ENCODE measurements at places on chromosomes 6 and 20.
A peak's percentile ranks its signal among the peaks of the same experiment; 100 is the strongest.

DNA sequence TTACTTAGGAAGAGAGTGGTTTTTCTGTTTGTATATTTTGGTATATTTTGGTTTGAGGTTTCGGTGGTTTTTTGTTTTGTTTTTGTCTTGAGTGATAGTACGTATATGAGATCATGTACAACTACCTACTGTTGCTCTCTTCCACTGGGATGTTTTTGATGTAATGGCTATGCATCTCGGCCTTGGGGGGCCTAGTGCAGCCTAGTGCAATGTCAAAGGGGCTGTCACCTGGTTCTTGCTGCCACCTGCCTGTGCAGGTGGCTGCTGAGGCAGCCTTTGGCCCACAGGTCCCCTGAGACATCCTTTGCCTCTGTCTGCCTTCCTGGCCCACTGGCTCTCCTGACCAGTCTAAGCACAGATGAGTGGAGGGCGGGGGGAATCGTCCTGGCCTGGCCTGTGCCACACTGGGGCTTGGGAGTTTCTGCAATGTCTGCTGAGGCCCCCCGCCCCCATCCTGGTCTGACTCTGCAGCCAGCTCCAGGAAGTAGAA lies 546.6 kb downstream of the CD83 start:
- DNase-seq: no peak

GRCh38 chr6:157068691-157069324 lies 254.5 kb downstream of the TMEM242 start:
- no peak for DNase-seq

GRCh38 chr6:18317850-18318249 lies 53.5 kb upstream of the DEK start:
- no peak for DNase-seq

GRCh38 chr20:33811776-33812151 lies 616 bp downstream of the CHMP4B start:
- no peak for DNase-seq

GRCh38 chr6:145669627-145670034 lies 65.7 kb downstream of the EPM2A start:
- DNase-seq: no peak

DNA sequence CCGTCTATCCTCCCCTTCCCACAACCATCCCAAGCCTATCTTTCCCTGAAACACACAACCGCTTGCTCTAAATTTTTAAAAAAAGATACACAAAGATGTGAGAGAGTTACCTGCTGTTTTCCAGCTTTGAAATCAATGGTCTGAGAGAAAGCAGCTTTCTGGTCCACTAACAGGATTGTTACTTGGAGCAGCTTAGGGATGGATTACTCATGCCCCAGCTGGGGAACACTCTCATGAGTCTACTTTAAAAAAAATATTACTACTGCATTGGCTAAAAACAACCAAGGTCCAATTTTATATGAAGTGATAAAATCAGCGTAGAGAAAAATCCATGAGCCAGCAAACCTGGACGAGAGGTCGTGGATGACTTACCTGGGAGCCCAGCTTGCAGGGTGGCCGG lies 29.6 kb upstream of the FOXC1 start:
- no peak for DNase-seq

GRCh38 chr20:22758815-22759214 lies 174.4 kb upstream of the FOXA2 start:
- DNase-seq: no peak

DNA sequence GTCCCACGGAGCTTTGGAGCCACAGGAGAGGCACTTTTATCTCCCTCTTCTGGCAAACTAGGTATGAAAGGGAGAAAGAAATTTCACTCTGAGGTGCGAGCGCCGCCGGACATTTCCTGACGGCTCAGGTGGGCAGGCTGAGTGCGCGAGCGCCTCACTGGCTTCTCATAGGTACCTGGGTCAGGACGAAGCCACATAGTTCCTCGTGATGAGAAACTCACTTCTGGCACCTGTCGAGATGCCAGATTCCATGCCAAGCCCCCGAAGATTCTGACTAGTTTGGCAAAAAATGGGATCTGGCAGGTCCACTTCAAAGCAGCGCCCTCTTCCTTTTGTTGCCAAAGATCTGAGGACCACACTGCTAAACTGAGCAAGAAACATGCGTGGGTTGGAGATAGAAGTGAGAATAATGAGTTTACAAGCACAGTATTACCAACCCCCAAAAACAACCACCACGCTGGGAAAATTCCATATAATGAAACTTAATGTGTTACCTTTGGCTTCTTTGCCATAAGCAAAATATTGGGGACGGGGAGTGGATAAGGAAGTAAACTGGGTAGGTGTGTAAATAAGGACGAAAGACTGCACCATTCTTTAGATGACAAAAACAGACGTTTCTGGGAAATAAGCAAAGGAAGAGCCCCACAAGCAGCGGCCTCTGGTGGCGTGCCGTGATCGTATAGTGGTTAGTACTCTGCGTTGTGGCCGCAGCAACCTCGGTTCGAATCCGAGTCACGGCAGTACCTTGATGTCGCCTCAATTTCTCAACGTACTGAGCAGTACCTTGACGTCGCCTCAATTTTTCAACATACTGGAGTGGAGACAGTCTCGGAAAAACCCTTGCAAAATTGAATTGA lies 89.8 kb upstream of the PRSS16 start:
- DNase-seq: peak; percentile 76

DNA sequence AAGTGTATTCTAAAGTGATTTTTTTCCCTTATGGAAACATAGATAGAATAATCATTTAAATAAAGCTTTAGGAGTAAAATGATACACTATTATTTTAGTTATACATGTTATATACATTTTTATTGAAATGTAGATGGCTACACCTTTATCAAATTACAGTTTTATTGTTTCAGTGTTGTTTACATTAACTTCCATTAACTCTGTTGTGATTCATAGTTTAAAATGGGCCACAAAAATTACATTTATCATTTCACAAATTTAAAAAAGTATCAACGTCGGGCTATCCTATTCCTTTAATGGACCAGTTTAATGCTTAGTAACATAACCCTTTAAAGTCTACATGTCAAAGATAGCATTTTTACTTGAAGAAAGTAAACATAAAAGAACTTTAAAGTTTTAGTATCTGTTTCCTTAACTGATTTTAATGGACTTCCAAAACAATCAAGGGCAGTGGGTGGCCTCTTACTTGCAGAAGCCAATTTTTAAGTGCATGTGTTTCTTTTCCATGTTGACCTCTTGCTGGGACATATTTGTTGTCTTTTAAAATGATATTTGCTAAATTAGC lies 47.8 kb upstream of the FLRT3 start:
- DNase-seq: no peak

GRCh38 chr20:38726804-38727606 lies 2.7 kb downstream of the SLC32A1 start:
- DNase-seq: peak; percentile 40

GRCh38 chr6:48139818-48140614 lies 29.0 kb upstream of the PTCHD4 start:
- no peak for DNase-seq

DNA sequence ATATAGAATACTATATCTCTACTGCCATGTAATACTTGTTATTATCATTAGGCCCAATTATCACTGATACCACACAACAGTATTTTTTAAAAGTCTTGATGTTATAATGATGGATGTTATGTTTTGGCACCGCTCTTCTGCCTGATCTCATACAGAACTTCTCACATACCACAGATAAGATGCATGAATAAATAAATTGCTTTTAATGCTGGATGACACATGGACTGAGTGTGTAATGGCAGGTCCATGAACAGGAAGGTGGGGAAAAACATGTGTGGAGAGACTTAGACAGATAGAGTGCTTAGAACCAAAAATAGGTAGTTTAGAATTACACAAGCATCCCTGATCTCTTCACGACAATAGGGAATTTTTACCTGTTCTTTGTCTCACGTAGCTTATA lies 258.4 kb upstream of the MARCKS start:
- no peak for DNase-seq

- DNase-seq: no peak
Measured at GRCh38 chr6:152920016-152920415, 62.8 kb downstream of the FBXO5 start.

DNA sequence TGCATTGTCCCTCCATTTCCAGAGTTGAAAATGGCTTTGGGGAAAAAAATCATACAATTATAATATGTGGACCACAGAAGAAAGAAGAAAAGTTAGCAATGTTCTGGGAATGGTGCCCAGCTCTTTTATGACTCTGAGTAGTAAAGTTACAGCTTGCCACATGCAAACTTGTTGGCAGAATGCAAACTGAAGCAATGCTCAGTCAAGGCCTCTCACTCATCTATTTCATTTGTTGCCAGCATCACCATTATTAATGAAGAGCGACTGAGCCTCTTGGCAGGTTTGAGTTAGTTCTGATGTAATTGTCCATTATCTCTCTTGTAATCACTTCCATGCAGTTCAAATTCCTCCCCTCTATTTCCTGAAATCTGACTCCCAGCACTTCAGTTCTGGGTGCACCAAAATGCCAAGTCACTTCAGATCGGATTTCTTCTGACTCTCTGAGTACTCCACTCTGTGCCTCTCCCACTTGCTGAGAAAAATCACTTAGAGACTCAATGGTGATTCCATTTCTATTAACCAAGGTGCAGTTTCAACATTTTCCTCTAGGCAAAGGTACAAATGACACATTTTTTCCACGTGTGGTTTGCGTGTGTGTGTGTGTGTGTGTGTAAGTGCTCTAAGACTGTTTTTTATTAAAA lies 154.4 kb upstream of the STMND1 start:
- no peak for DNase-seq

DNA sequence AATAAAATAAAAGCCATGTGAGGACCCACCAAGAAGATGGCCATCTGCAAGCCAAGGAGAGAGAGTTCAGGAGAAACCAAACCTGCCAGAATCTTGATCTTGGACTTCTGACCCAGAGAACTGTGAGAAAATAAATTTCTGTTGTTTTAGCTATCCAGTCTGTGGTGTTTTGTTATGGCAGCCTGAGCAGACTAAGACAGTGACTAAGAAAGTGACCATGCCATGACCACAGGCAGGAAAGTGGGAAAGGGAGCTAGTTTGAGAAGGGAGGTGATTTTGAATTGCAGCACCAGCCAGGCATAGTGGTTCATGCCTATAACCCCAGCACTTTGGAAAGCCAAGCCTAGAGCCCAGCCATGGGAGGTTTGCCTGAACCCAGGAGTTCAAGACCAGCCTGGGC lies 21.9 kb upstream of the C6orf62 start:
- no peak for DNase-seq

DNA sequence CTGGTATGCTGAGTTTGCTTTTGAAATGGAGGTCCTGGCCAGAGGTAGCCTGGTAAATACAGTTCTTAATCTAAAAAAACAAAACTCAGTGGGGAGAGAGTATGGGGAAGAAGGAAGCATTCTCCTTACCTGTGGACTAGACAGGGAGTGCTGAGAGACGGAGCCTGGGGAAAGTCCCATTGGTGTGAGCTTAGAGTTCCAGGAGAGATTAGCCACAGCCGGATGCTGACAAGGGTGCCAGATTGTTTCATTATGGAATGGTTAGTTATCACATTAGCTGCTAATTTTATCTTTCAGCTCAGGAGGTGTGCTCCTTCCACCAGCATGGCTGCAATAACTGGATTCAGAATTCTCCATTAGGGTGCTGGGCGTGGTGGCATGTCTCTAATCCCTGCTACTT lies 75.9 kb downstream of the RREB1 start:
- DNase-seq: no peak

GRCh38 chr20:44187772-44188709 lies 1.1 kb upstream of the JPH2 start:
- DNase-seq: no peak

DNA sequence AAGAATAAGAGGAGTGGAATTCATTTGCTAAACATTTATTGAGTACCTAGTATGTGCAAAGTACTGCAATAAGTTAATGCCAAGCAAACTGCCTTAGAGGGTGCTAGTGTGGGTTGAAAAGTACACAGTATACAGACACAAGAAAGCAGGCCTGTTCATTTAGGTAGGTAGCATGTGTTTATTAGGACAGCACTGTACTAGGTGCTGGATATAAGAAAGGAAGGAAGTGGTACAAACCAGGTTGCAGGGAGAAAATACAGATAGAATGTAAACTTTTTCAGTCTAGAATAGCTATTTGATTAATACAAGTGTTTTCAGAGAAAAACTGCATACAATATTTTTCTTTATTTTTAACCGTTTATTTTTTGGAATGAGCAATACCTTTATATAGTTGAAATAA lies 68.1 kb downstream of the PHF20 start:
- DNase-seq: no peak

- no peak for DNase-seq
Measured at GRCh38 chr20:23178806-23179205, 92.7 kb upstream of the CD93 start.

DNA sequence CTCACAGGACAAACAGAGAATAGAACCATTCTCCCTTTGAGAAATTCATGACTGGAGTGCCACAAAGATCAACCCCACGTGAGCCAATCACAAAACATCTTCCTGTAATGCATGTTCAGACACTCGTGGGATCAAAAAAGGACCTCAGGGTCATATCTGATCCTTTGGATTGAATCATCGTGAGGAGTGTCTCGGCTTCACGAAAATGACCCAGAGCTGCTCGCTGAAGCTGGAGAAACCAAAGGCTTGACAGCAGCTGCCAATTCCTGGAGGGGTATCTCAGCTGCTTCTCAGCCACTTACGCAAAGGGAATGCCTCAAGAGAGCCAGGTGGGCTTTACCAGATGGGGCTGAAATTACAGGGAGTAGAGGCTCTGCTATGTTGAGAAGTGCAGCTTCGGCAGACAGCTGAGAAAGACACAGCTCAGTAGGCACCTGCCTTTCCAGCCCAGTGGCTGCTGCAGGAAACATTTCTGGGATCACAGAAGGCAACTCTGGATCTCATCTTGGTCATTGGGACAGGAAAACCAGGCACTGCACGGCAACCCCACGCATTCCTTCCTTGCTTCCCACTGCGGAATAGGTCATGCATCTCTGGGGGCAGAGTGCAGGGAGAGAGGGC lies 813.1 kb downstream of the KIF16B start:
- no peak for DNase-seq

DNA sequence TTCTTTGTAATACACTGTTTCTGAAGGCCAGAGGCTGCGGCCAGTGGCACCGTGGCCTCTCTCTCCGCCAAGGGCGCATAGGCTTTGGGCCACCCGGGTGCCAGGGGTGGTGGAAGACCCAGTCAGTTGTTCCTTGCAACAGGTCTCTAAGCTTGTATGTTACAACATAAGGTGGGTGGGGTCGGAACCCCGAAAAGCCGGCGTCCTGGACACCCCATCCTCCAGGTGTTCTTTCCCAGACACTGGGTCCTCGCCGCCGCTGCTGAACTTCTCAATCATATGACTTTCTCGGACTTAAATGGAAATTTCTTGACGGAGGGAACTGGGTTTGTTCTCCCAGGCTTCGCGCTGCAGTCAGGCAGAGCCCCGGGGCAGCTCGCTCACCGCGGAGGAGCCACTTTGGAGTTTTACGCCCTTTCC lies 983 bp upstream of the KCNQ5 start:
- no peak for DNase-seq

GRCh38 chr6:100999034-100999597 lies 118.0 kb upstream of the ASCC3 start:
- DNase-seq: no peak

DNA sequence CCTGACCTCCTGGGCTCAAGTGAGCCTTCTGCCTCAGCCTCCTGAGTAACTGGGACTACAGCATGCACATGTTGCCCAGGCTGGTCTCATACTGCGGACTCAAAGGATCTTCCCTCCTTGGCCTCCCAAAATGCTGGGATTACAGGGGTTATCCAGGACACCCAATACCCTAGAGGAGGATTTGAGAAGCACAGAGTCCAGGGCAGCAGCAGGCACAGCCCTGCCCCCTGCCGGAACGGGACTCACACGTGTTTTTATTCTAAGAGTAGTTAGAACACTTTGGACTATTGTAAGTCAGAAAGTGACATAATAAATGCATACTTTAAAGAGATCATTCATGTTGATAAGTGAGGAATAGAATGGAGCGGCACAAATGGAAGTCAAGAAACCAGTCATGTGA lies 80.2 kb downstream of the C6orf118 start:
- no peak for DNase-seq

GRCh38 chr6:29758761-29759160 lies 35.5 kb downstream of the HLA-F start:
- no peak for DNase-seq
